ENCODE measurements at places on chromosomes 11 and 22. TPM values are rescaled to one million over a fixed set of nuclear protein-coding genes. Genes with fewer than 3 reads are reported as not detected.

The MED15 gene
- total RNA-seq: 52.4 TPM

The RFPL3 gene
- total RNA-seq: not detected

The DEFB131B gene
- not detected for total RNA-seq

The AIFM3 gene
- total RNA-seq: 0.73 TPM

The MUC5AC gene
- not detected for total RNA-seq

The PSMA1 gene
- total RNA-seq: 125 TPM

The HEPHL1 gene
- not detected for total RNA-seq

The GLYATL1 gene
- total RNA-seq: 0.98 TPM

The OR6A2 gene
- 0.59 TPM for total RNA-seq

The KDM4E gene
- not detected for total RNA-seq

The SCARF2 gene
- total RNA-seq: 8.0 TPM
